ENCODE measurements at places on chromosomes 1 and 21.

- DNase-seq: no peak
Measured at GRCh38 chr1:220219865-220220698, 52.2 kb downstream of the RAB3GAP2 start.

DNA sequence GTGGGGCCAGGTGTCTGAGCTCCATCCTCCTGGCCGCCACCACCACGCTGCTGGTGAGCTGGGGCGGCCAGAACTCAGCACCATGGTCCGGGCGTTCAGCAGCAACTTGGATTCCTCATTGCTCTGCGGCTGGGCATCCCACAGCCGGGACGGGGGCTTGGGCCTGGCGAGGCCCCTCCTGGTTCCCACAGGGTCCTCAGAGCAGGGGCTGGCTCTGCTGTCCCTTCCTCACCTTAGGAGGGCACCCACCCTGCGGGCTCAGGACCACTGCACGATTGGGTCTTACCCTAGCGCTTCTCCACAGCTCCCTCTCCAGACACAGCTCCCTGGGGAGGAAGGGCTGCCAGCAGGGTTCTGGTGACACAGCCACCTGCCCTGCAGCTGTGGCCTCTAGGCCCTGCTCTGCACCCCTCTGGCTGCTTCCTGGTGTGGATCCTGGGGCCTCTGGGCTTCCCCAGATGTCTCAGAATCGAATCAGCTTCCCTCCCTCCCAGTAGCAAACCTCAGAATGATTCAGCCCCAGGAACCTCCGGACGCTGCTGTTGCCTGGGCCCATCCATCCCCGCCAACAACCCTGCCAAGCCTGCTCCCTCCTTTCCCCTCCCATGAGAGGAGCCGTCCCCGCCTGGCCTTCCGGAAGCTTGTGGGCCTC lies 25.0 kb downstream of the CRYAA start:
- DNase-seq: no peak

DNA sequence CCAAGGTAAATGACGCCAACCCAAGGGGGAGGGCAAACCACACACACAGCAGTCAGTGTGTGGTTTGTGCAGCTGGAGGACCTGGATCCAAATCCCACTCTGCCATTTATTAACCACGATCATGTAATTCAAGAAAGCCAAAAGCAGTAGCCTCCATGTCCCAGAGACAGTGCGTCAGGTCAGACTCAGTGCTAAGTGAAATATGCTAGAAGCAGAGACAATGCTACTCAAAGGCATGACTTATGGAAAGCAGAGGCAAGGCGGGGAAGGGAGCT lies 13.6 kb downstream of the TTC39A start:
- no peak for DNase-seq

DNA sequence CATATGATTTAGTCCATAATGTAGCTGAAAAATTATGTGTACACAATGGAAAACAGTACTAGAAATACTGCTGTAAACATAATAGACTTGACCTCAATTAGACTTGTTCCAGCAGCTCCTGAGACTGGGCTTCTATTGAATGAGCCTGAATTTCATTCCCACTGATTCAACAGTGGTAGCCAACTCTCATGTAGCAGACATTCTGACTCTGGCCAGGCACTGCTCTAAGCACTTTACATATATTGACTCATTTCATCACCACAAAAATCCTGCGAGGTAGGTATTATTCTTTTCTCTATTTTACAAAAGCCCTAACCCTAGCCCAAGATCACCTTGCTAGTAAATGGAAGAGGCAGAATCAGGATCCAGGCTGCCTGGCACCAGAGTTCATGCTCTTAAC lies 12.8 kb upstream of the CTSS start:
- DNase-seq: no peak

GRCh38 chr1:223815865-223816264 lies 29.9 kb downstream of the TP53BP2 start:
- DNase-seq: no peak

DNA sequence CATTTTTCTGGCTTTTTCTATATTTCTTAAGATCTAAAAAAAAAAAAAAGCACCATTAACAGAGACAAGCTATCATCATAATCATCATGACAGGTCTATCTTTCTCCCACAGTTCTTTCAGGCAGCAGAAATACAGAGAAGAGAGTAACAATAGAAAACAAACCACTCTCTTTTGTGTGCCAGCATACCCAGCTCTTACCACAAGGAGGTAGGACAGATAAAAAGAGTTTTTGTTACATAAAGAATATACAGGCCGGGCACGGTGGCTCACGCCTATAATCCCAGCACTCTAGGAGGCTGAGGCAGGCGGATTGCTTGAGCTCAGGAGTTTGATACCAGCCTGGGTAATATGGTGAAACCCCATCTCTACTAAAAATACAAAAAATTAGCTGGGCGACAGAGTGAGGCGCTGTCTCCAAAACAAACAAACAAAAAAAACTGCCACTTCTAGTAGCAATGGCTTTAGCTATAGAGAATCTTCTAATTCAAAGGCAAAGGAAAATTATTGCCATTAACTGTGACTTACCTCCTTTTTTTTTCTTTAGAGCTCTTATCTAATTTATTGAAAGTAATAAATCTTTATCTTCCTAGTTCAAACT lies 39.7 kb downstream of the ANKRD13C start:
- no peak for DNase-seq

DNA sequence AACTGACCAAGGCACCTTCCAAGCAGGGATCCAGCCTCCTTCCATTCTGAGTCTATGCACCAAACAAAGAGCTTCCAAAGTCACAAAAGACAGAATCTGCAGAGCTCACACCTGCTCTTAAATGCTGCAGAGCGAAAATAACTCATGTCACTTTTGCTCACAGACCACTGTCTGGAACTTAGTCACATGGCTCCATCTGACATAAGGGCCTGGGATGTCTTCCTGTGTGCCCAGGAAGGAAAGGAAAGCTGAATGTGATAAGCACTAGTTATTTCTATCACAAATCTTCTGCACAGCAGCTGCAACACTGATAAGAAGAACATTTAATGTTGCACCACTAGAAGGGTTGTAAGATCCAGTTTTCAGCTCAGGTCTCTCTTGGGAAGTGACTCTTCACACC lies 39.5 kb upstream of the SGIP1 start:
- DNase-seq: no peak

DNA sequence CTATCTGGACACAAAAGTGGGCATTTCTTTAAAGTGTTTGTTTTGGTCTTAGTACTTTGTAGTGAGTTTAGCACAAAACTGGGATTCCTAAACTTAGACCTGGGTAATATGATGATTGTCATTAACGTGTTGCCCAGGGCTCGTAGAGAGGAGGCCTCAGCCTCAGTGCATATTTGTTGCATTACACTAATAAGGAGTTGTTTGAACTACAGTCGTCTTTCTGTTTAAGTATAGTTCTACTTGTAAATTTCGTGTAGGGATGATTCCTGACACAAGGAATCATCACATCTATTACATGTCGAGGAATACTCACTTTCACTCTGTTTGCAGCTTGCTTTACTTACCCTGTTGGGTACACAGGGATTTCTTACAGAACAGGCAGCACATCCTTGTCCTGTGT lies 85.0 kb downstream of the PRDM2 start:
- no peak for DNase-seq

GRCh38 chr1:15618077-15618654 lies 908 bp downstream of the DDI2 start:
- no peak for DNase-seq

DNA sequence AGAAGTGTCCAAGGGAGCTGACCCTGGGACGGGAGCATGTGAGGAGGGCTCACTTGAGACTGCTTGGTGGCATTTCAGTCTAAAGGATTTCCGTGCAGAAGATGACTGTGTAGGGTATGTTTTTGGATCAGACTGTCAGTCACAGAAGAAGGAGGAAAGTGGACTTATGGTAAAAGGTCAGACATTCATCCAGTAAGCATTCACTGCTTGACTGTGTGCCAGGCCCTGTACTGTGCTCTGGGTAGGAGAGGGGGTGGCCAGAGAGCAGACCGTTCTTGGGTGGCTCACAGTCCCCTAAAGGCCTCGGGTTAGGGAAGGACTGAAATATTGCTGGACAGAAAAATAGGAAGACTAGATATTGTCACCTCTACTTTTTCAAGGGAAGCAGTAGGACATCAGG lies 2.1 kb upstream of the SERINC2 start:
- DNase-seq: no peak

- DNase-seq: no peak
Measured at GRCh38 chr1:16181887-16182719, 26.2 kb upstream of the EPHA2 start.

DNA sequence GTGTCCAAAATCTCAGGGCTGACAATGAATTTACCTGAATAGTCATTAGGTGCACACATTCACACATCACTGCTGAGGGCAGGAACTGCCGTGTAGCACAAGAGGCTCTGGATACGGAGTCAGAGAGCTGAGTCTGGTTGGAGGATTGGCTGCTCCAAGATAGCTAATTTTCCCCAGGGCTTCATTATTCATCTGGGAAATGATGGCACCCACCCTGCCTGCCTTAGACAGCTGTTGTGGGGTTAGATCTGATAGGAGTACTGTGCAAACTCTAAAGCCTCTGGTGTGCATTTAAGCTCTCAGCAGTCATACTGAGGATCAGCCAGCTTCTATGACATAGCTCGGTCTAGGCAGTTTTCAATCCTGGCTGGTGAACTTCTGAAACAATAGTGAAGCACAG lies 67.0 kb downstream of the LMX1A start:
- peak; percentile 81 for DNase-seq

- no peak for DNase-seq
Measured at GRCh38 chr1:241841691-241842090, 6.3 kb upstream of the EXO1 start.

GRCh38 chr1:237863234-237863633 lies 27.5 kb downstream of the ZP4 start:
- DNase-seq: no peak

DNA sequence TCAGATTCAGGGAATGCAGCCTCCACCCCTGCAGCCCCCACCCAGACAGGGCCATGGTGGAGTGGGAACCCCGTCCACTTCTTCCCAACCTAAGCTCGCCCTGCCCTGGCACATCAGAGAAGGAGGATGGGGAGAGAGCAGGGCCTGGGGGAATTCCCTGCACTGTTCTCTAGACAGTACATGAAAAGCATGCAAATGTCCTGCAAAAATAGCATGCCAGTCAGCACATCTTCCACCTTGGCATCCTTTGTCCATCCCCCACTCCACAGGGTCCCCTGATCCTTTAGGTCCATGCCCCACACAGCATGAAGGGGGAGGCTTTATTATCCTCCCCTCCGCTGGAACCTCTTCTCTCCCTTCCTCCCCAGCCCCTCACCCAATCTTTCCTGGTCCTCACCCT lies 35.0 kb upstream of the RD3 start:
- DNase-seq: no peak

DNA sequence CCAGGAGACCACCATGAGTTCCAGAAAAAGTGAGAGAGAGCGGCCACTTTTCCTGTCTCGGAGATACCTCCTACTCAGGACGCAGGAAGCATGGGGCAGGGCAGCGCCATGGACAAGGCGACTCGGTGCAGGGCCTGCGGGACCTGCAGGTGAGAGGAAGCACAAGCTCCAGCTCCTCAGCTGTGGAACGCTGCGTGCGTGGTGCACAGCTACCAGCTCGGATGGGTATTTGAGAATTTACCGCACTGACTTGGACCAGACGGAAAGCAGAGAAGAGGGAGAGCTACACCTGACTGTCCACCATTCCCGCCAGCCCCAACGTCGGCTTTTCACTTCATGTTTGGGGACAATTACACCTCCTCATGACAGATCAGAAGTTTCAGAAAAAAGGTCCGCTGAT lies 8.2 kb upstream of the CDK11A start:
- DNase-seq: no peak

GRCh38 chr1:110774398-110774797 lies 98.5 kb upstream of the CD53 start:
- no peak for DNase-seq

- DNase-seq: no peak
Measured at GRCh38 chr1:94974241-94974640, 47.3 kb upstream of the CNN3 start.

- no peak for DNase-seq
Measured at GRCh38 chr21:32070676-32071330, 198.0 kb downstream of the HUNK start.

GRCh38 chr1:156656806-156657740 lies 15.2 kb downstream of the BCAN start:
- DNase-seq: peak; percentile 74

- peak; percentile 15 for DNase-seq
Measured at GRCh38 chr1:24688621-24689195, 45.6 kb downstream of the SRRM1 start.

GRCh38 chr1:180680558-180681144 lies 48.8 kb downstream of the XPR1 start:
- no peak for DNase-seq

- no peak for DNase-seq
Measured at GRCh38 chr1:226786550-226786949, 47.5 kb upstream of the ITPKB start.

GRCh38 chr21:45280969-45281368 lies 6.7 kb downstream of the POFUT2 start:
- DNase-seq: no peak

- no peak for DNase-seq
Measured at GRCh38 chr1:60008500-60008899, 65.1 kb downstream of the C1orf87 start.

DNA sequence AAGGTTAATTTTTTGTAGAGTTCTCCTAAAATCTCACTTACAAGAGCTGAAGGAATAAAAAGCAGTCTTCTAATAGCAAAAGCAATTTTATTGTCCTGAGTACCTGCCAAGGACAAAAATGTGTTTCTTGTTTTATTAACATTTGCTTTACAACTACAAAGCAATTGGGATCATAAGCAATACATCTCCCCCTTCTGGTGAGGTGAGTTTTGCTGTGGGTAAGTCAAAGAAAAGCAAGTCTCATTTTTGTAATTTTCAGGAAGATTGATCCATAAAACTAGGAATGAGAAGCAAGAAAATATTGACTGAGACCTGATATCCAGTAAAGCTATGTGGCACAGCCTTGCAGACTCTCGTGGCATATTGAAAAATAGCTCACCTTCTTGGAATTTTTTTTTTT lies 2162.7 kb downstream of the NCAM2 start:
- DNase-seq: peak; percentile 31

- no peak for DNase-seq
Measured at GRCh38 chr1:34367954-34368353, 191.2 kb downstream of the C1orf94 start.

- no peak for DNase-seq
Measured at GRCh38 chr1:8338526-8339202, 20.8 kb downstream of the SLC45A1 start.

GRCh38 chr1:54297596-54298283 lies 97.8 kb downstream of the MRPL37 start:
- DNase-seq: peak; percentile 54

DNA sequence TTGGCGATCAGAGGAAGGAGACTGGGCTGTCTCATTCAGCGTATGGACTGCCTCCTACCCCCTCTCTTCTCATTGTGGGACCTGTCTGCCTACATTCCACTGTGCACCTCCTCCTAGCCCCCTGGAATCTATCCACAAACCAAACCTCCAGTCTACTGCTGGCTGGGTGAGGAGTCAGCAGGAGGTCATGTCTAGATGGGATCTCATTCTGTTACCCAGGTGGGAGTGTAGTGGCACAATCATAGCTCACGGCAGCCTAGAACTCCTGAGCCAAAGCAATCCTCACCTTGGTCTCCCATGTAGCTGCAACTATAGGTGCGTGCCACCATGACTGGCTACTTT lies 18.0 kb upstream of the TTC22 start:
- DNase-seq: no peak

GRCh38 chr1:221837896-221838295 lies 96.0 kb upstream of the DUSP10 start:
- DNase-seq: no peak

- DNase-seq: no peak
Measured at GRCh38 chr1:88802950-88803349, 88.4 kb downstream of the GTF2B start.

Data from NCI-H1694 treated with DMSO at 0.1 percent for 48 hours (cell line).